ENCODE measurements at places on chromosomes 3 and 15. TPM values are rescaled to one million over a fixed set of nuclear protein-coding genes. Genes with fewer than 3 reads are reported as not detected.
A peak's percentile ranks its signal among the peaks of the same experiment; 100 is the strongest.

- no peak for DNase-seq
Observed at GRCh38 chr15:71888797-71889196, 78.4 kb downstream of the NR2E3 start.

GRCh38 chr3:111956995-111957734 lies 21.7 kb upstream of the ABHD10 start:
- DNase-seq = no peak

Gene MST1R
- total RNA-seq = 0.17 TPM

- DNase-seq = no peak
Observed at GRCh38 chr3:68953816-68954444, 21.6 kb upstream of the TAFA4 start.

DNA sequence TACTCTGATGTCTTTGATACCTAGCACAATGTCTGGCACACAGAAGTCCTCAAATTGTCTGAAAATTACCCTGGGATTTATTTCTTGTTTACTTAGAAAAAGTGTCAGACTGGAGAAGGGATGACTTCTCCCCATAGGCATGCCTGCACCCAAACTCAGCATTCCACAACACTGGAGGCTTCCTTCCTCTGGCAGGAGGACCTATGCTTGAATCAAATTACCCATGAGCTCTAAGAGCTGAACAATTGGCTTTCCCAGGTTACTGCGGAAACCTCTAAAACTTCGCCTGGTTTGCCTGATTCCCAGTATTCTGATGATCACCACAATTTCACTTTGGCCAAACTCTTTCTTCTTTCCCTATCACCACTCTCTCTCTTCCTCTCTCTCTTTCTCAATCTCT lies 217.4 kb downstream of the DIPK2A start:
- peak; percentile 21 for DNase-seq
